ENCODE measurements at places on chromosomes 3 and 15. TPM values are rescaled to one million over a fixed set of nuclear protein-coding genes. Genes with fewer than 3 reads are reported as not detected.

GRCh38 chr15:69863446-69863845, 234.3 kb downstream of the TLE3 start:
- no peak for DNase-seq

DNA sequence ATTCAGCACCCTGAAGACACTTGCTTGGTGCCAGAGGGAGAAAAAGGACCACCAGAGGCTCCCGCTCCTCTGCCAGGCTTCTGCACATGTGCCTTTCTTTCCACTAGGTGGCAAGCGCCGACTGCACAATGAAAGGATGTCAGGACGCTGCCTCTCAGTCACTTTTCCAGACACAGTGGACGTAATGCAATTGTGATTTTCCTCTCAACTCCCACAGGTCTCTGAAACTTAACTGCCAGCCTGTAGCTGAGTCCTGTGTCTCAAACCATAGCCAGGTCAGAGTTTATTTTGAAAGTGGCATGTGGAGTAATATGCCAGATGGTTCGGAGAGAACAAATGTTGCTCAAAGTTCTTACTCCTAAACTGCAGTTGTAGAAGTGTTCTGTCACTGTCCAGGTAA, 162.9 kb downstream of the ITPR1 start:
- DNase-seq = peak; percentile 70

GRCh38 chr3:170716172-170716805, 130.4 kb upstream of the SLC7A14 start:
- DNase-seq = no peak

- peak; percentile 77 for DNase-seq
Measured at GRCh38 chr3:85912980-85913379, 954.2 kb downstream of the CADM2 start.

GRCh38 chr3:150429767-150430671, 21.9 kb downstream of the TSC22D2 start:
- no peak for DNase-seq

GRCh38 chr3:136350132-136350531, 100.0 kb downstream of the PCCB start:
- peak; percentile 93 for DNase-seq

DNA sequence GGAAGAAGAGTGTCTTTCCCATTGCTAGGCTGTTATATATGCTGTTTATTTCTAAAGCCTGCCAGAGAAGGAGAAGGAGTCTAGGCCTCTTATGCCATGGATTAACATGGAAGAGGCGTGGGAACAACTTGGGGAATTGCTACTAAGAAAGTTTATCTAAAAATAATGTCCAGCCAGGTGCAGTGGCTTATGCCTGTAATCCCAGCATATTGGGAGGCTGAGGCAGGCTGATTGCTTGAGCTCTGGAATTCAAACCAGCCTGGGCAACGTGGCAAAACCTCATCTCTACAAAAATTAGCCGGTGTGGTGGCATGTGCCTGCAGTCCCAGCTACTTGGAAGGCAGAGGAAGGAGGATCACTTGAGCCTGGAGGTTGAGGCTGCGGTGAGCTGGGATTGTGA, 51.7 kb upstream of the ARPP19 start:
- DNase-seq = no peak

- peak; percentile 62 for DNase-seq
Measured at GRCh38 chr3:137946356-137946973, 63.5 kb upstream of the CLDN18 start.

DNA sequence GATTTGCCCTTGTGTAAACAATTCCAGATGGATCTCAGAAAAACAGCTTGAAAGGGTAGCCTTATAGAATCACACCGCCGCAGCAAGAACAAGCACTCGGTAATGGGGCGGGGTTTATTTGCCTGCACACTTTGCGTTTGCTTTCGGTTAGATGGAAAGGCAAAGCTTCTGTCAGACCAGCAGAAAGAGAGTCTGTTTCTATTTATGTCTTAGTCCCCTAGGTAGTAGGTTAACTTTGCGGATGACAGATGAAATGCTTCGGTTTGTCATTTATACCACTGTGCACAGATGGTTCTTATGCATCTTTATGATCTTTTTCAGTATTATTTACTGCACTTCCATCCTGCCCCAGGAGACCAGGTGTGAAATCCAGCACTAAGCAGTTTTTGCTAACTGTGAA, 62.2 kb downstream of the PYDC2 start:
- no peak for DNase-seq

GRCh38 chr15:92666780-92667179, 11.2 kb upstream of the FAM174B start:
- peak; percentile 39 for DNase-seq

- DNase-seq = no peak
Measured at GRCh38 chr3:16665282-16665741, 60.1 kb upstream of the DAZL start.

DNA sequence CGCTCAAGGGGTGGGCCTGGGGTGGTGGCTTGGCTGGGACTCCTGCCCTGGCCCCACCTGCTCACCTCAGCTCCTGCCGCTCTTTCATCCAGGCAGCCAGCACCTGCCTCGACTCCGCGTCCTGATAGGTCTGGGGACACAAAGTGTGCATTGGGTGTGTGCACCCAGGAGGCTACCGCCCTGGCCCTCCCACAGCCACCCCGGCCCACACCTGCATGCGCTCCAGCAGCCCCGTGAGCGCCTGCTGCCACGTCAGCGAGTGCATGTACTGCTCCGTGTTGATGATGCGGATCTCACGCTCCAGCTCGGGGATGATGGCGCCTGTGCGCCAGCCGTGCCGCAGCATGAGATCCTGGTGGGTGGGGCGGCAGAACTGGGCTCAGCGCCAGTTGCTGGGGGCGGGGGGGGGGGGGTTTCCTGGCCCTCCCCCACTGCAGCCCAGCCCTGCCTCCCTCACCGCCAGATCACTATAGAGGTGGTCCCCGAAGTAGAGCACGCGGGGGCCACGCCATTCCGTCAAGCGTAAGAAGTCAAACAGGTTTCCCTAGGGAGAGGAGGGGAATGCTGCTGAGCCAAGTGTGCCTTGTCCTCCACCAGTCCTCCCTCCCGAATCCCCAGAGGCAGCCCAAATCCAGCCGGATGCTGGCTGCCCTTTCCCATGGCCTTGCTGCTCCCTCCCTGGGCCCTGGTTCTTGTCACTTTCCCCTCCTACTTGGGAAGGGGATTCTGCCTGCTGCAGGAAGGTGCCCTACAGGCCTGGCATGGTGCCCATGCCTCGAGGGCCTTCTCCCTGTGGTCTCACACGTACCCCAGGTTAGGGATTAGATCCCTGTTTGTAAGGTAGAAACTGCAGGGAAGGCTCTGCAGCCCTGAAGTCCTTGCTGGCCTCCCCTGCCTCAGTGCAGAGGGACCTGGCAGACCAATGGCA, 8.6 kb downstream of the NT5DC2 start:
- DNase-seq = no peak

- no peak for DNase-seq
Measured at GRCh38 chr3:120597445-120598049, 1.4 kb downstream of the NDUFB4 start.

DNA sequence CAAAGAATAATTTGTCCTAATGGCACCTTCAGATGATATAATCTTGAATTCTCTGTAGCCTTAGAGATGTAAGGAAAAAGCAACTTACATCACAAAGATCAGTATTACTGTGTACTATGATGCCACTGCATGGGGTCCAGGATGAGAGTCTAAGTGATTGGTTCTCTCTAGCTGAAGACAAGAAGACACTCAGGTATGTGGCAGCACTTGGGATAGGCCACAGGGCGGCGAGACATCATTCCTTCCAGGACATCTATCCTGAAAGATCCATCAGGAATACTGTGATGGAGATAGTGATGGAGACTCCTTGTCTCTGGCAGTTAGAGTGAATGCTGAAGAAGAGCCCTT, 2.5 kb downstream of the CD200 start:
- DNase-seq = no peak

DNA sequence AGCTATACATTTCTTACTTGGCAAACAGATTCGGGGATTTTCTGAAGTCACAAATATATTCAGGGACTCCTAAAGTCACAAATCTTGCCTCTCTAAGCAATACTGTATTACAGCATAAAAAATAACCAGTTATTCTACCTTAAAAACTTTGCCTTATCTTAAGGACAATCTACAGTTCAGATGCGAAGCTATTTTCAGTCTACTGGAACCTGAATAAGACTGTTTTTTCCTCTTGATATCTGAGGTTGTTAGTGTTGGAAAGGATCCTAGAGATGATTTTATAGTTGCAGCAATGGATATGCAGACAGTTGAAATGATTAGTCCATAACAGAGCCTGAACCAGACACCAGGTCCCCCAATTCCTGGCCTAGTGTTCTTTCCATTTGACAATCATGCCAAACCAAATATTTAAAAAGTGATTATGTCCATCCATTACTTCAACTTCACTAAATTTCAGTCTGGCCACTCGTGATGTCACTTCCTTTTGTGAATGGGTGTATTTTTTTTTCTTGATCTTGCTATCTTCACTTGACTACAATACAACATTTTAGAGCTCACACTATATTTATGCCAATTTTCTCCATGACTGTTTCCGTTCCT, 1.8 kb downstream of the HDGFL3 start:
- peak; percentile 70 for DNase-seq

SNRPA1 gene
- 7.7 TPM for total RNA-seq

PRRT3 gene
- total RNA-seq = 3.8 TPM

OXTR gene
- 3.6 TPM for total RNA-seq

ZPLD1 gene
- total RNA-seq = 0.17 TPM
